ENCODE measurements at places on chromosomes 1 and 21.

GRCh38 chr21:14979264-14979663 lies 85.5 kb downstream of the NRIP1 start:
- no peak for DNase-seq

DNA sequence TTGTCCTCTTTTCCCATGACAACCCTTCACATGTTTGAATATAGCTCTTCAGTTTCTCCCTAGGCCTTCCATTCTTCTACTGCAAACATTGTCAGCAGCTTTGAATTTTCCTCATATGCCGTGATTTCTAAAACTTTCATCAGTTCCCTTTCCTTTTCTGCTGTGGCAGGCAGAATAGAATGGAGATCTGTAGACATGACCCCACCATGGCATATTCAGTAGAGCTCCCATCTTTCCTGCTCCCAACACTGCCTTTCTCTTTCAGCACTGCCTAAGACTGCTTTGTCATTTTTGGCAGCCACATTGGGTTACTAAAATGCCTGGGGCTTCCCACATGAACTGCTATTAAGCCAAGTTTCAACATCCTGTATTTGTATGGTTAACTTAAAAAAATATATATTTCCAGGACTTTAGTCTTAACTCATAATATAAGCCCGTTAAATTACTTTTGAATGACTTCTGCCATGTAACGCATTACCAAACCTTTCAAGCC lies 60.9 kb downstream of the TBX19 start:
- DNase-seq: no peak

DNA sequence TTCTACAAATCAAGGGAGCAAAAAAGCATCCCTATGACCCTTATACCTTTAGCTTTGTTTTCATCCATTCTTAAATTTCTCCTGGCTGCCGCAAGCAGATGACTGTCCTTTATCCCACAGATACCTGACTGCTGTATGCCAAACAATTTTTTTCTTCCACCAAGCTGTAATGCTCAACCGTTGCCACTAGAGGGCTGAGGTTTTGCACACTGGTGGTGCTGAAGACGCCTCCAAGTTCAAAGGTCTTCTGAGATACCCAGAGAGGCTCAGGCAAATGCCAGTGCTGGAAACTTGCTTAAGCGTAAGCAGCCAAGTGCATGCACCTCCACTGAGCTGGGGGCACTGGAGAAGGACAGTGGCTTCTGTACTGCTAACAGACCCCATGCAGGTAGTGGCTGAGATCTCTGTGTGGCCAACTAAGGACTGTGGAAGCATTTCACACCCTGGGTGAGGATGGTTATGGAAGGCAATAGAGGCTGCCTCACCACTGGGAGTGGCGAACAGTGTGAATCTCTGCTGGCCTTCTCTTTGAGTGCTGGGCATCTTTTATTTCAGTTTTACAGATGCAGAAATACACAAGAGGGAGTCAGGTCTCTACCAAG lies 28.5 kb downstream of the CNIH3 start:
- DNase-seq: peak; percentile 48

DNA sequence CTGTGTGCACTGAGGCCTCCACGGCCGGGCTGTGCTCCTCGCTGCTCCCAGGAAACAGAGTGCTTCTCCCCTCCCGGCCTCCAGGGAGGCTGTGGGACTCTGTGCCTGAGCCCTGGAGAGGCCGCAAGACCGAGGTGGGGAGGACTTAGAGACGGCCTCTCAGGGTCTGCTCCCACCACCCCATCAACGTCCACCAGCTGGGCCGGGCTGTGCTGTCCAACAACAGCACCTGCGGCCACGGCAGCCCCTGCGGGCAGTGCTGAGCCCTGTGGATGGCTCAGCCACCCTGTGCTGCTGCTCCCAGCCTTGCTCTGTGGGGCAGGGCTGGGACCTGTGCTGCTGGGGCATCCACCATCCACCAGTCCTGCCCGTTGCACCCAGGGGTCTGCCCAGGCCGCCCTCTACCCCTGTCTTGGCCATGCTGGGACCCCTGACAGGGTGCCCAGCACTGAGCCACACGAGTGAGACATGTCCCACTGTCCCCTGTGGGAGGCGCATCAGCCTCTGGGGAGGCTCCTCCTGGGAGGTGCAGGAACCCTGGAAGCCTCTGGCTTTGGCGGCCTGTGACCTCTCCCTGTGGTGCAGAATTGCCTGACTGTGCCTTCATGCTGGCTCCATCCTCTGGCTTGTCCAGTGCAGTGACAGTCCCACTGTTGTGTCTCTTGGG lies 31.2 kb upstream of the LRRC3 start:
- DNase-seq: no peak

DNA sequence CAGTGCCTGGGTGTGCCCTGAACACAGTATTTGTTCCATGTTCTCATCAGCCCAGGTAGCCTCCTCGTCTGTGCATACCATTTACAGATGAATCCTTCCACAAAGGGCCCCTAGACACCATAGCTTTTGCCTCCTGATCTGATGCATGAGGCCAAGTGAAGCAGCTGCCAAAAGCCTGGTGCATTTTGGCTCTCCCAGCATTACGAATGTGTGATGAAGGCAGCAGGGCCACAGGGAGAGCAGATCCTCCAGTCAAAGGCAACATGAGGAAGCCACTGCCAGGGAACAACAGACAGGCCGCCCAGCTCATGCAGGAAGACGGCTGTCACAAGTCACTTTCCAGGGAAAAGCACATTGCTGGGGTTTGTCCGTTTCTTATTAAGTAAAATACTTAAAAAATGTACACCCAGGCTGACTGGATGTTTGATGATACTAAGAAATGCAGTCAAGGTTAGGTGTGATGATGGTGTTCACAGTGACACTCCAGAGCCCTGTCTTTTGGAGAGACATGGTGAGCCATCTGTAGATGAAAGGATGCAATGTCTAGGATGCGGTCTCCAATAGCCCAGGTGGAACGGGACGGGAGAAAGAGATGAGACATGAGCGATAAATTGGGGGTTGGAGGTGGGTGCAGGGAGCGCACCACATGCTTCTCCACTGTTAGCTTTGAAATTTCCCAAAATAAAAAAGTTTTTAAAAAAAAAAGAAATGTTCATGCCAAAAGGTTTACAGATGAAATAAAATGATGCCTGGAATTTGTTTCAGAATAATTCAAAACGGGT lies 48.7 kb downstream of the NPHP4 start:
- DNase-seq: no peak

DNA sequence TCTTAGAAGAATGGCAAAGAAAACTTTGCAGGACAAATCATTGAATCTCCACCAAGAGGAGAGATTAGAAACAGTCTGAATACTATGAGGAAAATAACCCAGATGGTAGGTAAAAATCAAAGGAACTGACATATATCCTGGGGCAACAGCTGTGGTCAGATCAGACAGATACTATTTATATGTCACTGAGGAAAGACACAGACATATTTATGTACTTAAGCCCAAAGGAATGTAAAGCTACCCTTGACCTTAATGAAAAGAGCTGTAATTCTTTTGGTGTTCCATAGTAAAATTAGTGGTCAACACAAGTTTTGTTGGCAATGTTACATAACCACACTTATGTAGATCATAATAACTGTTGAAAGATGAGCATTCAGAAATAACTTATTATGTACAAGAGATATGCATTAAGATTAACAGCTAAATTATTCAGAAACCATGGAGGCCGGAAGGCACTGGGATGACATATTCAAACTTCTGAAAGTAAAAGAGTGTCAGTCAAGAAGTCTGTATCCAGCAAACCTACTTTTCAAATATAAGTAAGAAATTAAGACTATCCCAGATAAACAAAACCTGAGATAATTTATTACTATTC lies 166.1 kb upstream of the SAMSN1 start:
- DNase-seq: no peak

DNA sequence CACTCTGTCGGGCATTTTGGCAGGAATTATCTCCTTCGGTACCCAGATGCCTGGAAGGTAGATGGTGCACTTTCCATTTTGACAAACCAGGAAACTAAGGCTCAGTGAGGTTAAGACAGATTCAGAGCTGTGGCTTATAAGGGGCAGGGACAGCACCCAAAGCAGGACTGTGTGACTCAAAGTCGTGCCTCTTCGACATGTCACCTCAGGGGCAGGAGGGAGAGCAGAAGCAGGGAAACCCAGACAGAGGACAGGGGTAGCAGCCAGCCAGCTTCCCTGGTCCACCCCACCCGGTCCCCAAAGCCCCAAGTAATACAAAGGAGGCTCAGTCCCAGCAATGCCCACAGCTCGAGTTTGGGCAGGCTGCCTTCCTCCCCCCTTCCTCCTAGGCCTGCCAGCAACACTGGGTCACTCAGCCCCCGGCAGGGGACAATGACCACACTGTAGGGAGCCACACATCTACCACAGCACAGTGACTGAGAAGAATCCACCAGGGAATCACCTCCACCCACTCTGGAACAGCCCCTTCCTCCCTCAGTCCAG lies 2.5 kb downstream of the RHOC start:
- DNase-seq: peak; percentile 61

DNA sequence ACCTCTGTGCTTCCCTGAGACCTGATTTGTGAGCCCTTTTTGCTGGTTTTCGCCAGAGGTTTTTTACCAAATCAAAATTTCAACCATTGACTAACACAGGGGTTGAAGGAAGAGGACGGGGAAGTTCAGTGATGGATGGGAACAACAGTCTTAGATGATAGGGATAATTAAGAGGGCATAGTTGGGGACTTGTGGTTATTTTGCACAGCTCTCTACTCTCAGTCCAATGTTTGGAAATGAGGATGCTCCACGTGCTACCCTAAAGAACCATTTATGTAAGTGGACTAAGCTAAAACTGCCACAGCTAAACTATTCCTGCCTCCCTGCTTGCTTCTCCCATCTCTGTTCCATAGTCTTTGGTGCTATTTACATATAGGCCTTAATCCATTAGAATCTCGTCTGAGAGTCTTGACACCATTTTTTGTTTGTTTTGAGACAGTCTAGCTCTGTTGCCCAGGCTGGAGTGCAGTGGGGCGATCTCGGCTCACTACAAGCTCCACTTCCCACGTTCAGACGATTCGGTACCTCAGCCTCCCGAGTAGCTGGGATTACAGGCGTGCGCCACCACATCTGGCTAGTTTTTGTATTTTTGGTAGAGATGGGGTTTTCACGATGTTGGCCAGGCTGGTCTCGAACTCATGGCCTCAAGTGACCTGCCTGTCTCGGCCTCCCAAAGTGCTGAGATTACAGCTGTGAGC lies 684 bp upstream of the MCL1 start:
- DNase-seq: no peak

- no peak for DNase-seq
Observed at GRCh38 chr1:119226321-119226720, 85.9 kb upstream of the WARS2 start.
